Fibroblast of lung (primary cell): ENCODE measurements at places on chromosomes 5 and 9. TPM values are rescaled to one million over a fixed set of nuclear protein-coding genes. Genes with fewer than 3 reads are reported as not detected.
A peak's percentile ranks its signal among the peaks of the same experiment; 100 is the strongest.

The SAPCD2 gene
- 0.26 and 2.8 TPM in 2 replicates for total RNA-seq

The PLEKHG4B gene
- under 0.01 TPM in 1 of 2 replicates, not detected in the other for total RNA-seq

- peak overlapping the region; percentile 71 for H3K4me3 ChIP-seq
- no peaks in the 10 kb centered on the region for H3K27me3 ChIP-seq
- H3K36me3 ChIP-seq: no peaks in the 10 kb centered on the region
- peak; percentile 70 for DNase-seq
Observed at GRCh38 chr9:89179540-89179894, 899 bp upstream of the SHC3 start.

- no peak overlapping the region for H3K4me3 ChIP-seq
- no peaks in the 10 kb centered on the region for H3K27me3 ChIP-seq
- H3K36me3 ChIP-seq: no peaks in the 10 kb centered on the region
Observed at GRCh38 chr5:178368274-178368673, 135.7 kb upstream of the PHYKPL start.

The PLCXD3 gene
- total RNA-seq: 0.26 and 1.3 TPM in 2 replicates

The INSL4 gene
- total RNA-seq: not detected in 2 replicates

GRCh38 chr9:68844631-68845612 lies 139.9 kb downstream of the PIP5K1B start:
- no peaks in the 10 kb centered on the region for H3K36me3 ChIP-seq
- no peaks in the 10 kb centered on the region for H3K4me1 ChIP-seq
- H3K27ac ChIP-seq: no peak overlapping the region
- no peak overlapping the region for H3K4me3 ChIP-seq
- no peak for DNase-seq

DNA sequence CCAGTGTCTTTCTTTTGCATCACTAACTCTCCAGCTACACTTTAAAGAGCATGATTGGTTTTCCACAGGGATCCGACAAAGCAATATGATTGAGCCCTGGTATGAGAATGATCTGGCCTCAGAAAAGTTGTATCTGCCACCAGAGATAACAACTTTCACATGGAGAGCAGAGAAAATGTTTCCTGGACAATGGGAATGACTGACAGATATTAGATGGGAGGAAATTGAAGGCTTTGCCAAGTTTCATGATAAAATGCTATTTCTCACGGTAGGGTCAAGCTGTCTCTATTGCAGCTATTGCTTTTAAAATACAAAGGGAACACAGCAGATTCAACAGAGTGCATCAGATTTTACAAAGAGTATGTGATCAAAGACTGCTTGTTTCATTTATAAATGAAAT lies 56.4 kb upstream of the GLIS3 start:
- H3K27ac ChIP-seq: no peak overlapping the region
- H3K36me3 ChIP-seq: no peaks in the 10 kb centered on the region
- H3K27me3 ChIP-seq: no peaks in the 10 kb centered on the region
- no peak for DNase-seq

DNA sequence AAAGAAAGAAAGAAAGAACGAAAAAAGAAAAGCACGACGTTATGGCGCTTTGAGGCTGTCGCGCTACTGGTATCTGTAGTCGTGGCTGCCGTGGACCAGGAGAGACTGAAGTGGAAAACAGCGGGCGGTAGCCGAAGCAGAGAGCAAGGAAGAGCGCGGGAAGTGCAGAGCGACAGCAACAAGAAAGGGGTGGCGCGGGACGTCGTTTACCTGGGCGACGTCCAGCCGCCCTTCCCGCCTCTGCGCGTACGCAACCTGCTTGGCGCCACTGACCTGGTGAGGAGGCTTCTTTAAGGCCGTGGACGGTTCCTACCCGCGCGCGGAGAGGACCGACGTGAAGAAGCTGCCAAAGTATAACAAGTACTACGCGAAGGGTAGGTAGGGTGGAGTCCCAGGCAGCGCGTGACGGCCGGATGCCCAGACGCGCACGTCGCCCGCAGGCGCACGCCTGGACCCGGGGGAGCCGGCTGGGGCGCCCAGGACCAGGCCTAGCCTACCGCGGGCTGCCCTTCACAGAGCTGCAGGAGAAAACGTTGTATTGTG lies 15.4 kb downstream of the CCL28 start:
- H3K4me1 ChIP-seq: no peaks in the 10 kb centered on the region
- H3K27me3 ChIP-seq: peaks cover 4% of the 10 kb centered on the region
- H3K36me3 ChIP-seq: no peaks in the 10 kb centered on the region
- peak; percentile 30 for DNase-seq

GRCh38 chr9:90861826-90862740 lies 60.5 kb downstream of the SYK start:
- no peak overlapping the region for H3K4me3 ChIP-seq
- DNase-seq: no peak
- no peak overlapping the region for H3K27ac ChIP-seq

- H3K27me3 ChIP-seq: no peaks in the 10 kb centered on the region
- DNase-seq: peak; percentile 48
- no peak overlapping the region for H3K4me3 ChIP-seq
- H3K4me1 ChIP-seq: no peaks in the 10 kb centered on the region
Observed at GRCh38 chr5:81450940-81451339, 57.0 kb upstream of the ACOT12 start.

The RHOBTB3 gene
- total RNA-seq: 222 and 337 TPM in 2 replicates

- H3K27ac ChIP-seq: no peak overlapping the region
- DNase-seq: peak; percentile 54
- no peaks in the 10 kb centered on the region for H3K36me3 ChIP-seq
- peaks cover 2% of the 10 kb centered on the region for H3K27me3 ChIP-seq
- H3K4me3 ChIP-seq: no peak overlapping the region
Observed at GRCh38 chr9:89606624-89607311, 2.0 kb downstream of the GADD45G start.

GRCh38 chr9:92455217-92455616 lies 27.1 kb downstream of the ASPN start:
- H3K27ac ChIP-seq: no peak overlapping the region
- no peaks in the 10 kb centered on the region for H3K4me1 ChIP-seq
- no peaks in the 10 kb centered on the region for H3K36me3 ChIP-seq
- DNase-seq: no peak
- no peak overlapping the region for H3K4me3 ChIP-seq
- no peaks in the 10 kb centered on the region for H3K27me3 ChIP-seq

GRCh38 chr9:116899337-116900006 lies 212.4 kb downstream of the TRIM32 start:
- H3K4me3 ChIP-seq: no peak overlapping the region
- no peaks in the 10 kb centered on the region for H3K4me1 ChIP-seq
- no peak overlapping the region for H3K27ac ChIP-seq
- no peak for DNase-seq
- no peaks in the 10 kb centered on the region for H3K36me3 ChIP-seq
- no peaks in the 10 kb centered on the region for H3K27me3 ChIP-seq

GRCh38 chr5:176438959-176439757 lies 9.0 kb upstream of the FAF2 start:
- H3K4me1 ChIP-seq: peaks cover 2% of the 10 kb centered on the region
- DNase-seq: peak; percentile 37
- no peaks in the 10 kb centered on the region for H3K27me3 ChIP-seq
- no peak overlapping the region for H3K4me3 ChIP-seq
- H3K27ac ChIP-seq: no peak overlapping the region

The KLF4 gene
- total RNA-seq: 22.9 and 32.7 TPM in 2 replicates

- H3K4me1 ChIP-seq: no peaks in the 10 kb centered on the region
- H3K4me3 ChIP-seq: no peak overlapping the region
- no peak overlapping the region for H3K27ac ChIP-seq
- H3K36me3 ChIP-seq: no peaks in the 10 kb centered on the region
Observed at GRCh38 chr9:36731068-36731956, 158.6 kb downstream of the MELK start.

- no peaks in the 10 kb centered on the region for H3K4me1 ChIP-seq
- H3K36me3 ChIP-seq: no peaks in the 10 kb centered on the region
- H3K27ac ChIP-seq: no peak overlapping the region
- no peak overlapping the region for H3K4me3 ChIP-seq
- DNase-seq: no peak
Observed at GRCh38 chr5:17346811-17347210, 129.4 kb downstream of the BASP1 start.

The LCN15 gene
- total RNA-seq: not detected in 2 replicates

DNA sequence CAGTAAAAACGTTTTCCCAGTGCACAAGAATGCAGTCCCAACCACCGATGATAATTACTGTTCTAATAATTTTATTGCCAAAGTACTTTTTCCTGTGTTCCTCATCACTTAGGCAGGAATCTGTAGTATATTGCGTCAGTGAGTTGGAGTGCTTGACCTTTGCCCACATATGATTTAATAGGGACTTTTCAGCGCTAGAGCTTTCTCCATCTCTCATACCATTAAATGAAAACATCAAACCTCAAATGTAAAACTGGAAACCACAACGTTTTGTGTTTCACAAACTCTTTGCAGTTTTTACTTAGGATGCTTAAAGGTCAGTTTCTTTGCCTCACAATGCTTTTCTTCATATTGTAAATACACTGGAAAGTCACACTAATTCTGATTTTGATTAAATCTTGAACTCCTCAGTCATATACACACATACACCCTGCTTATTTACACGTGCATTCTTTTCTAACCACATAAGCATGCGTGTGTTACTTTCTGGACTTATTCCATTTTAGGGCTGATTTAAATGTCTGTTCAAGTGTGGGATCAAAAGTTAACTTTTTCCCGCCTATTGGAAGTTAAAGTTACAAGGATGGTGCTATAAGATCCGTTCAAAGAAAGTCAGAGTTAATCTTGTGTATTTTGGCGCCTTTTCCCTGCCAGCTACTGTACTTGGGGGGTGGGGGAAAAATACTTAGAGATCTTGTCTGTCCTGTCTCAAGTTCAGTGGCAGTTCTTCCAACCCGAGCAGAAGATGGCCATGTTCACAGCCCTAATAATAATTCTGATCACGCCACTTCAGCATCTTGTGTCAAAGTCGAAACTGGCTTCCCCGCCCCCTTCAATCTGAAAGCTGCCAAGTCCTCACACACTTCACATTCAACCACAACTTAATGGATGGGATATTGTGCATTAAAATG lies 6.6 kb upstream of the NFIB start:
- H3K27me3 ChIP-seq: no peaks in the 10 kb centered on the region
- H3K27ac ChIP-seq: peak overlapping the region; percentile 79
- DNase-seq: peak; percentile 99
- peaks cover 5% of the 10 kb centered on the region for H3K4me1 ChIP-seq
- H3K4me3 ChIP-seq: peak overlapping the region; percentile 65
- no peaks in the 10 kb centered on the region for H3K36me3 ChIP-seq

The N4BP3 gene
- 0.26 and 0.83 TPM in 2 replicates for total RNA-seq

DNA sequence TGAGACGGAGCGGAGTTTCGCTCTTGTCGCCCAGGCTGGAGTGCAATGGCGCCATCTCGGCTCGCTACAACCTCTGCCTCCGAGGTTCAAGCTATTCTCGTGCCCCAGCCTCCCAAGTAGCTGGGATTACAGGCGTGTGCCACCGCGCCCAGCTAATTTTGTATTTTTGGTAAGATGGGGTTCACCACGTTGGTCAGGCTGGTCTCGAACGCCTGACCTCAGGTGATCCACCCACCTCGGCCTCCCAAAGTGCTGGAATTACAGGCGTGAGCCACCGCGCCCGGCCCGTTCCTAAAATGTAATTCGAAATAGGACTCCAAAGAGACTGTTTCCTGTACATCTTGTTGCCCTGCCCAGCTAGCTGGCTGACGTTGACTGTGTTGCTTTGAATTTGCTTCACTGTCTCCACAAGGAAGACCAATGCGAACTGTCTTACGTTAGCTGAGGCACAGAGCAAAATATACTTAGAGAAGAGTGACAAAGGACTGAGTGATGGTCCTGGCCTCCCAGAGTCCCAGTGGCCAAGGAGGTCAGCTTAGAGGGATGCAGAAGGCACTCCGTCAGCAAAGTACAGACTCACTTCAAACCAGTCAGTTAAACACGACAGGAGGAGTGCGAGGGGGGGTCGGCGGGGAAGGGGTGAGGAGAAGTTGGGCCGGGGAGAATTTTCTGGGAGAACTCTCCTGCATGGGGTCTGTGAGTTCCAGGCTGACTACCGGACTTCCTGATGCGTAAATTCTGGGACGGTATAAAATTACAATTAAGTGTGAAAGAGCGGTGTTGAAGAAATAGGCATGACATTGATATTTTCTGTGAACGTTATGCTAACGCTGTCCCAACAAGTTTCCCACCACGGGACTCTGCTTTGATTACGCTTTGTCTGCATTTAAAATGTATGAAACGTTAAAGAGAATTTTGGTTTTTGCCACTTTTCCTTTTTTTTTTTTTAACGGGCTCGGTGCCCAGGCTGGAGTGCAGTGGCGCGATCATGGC lies 6.8 kb upstream of the TRIM41 start:
- H3K27ac ChIP-seq: no peak overlapping the region
- no peaks in the 10 kb centered on the region for H3K36me3 ChIP-seq
- H3K27me3 ChIP-seq: no peaks in the 10 kb centered on the region
- H3K4me3 ChIP-seq: peak overlapping the region; percentile 62
- DNase-seq: no peak

- H3K27ac ChIP-seq: no peak overlapping the region
- H3K36me3 ChIP-seq: peaks cover 58% of the 10 kb centered on the region
- H3K27me3 ChIP-seq: no peaks in the 10 kb centered on the region
- H3K4me1 ChIP-seq: peaks cover 2% of the 10 kb centered on the region
- H3K4me3 ChIP-seq: no peak overlapping the region
- peak; percentile 49 for DNase-seq
Observed at GRCh38 chr5:151126199-151126645, 31.4 kb downstream of the ANXA6 start.

DNA sequence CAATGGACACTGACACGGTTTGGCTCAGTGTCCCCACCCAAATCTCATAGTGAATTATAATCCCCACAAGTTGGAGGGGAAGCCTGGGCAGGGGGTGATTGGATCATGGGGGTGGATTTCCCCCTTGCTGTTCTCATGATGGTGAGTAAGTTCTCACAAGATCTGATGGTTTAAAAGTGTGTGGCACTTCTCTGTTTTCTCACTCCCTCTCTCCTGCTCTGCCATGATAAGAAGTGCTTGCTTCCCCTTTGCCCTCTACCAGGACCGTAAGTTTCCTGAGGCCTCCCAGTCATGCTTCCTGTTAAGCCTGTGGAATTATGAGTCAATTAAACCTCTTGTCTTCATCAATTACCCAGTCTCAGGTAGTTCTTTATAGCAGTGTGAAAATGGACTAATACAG lies 115.8 kb upstream of the KIF2A start:
- H3K4me1 ChIP-seq: no peaks in the 10 kb centered on the region
- DNase-seq: no peak
- H3K4me3 ChIP-seq: no peak overlapping the region
- H3K27ac ChIP-seq: no peak overlapping the region

The CYLC2 gene
- not detected in 2 replicates for total RNA-seq

The BNC2 gene
- total RNA-seq: 34.7 and 36.2 TPM in 2 replicates

The CCDC171 gene
- total RNA-seq: 4.6 and 4.8 TPM in 2 replicates

DNA sequence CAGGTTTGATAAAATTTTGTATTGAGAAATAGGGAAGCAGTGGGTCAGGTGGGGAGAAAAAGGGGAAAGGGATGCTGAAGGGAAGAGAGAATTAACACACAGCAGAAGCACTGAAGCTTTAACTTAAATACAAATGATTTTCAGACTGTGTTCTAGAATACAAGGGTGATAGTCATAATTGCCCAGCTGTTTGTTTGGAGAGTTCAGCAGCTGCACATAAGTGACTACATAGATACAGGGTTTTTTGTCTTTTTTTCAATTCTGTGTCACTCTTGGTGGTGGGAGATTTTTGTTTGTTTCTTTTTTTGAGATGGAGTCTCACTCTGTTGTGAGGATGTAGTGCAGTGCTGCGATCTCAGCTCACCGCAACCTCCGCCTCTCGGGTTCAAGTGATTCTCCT lies 590.4 kb upstream of the SEMA6A start:
- no peak overlapping the region for H3K27ac ChIP-seq
- H3K4me1 ChIP-seq: no peaks in the 10 kb centered on the region
- DNase-seq: no peak
- no peaks in the 10 kb centered on the region for H3K27me3 ChIP-seq

The PTGDS gene
- total RNA-seq: 89.9 and 90.3 TPM in 2 replicates

The F2RL2 gene
- 13.1 and 82.6 TPM in 2 replicates for total RNA-seq
